Upper lobe of right lung (tissue), 1 donor: ENCODE measurements at places on chromosomes 13 and 19. TPM values are rescaled to one million over a fixed set of nuclear protein-coding genes. Genes with fewer than 3 reads are reported as not detected.

SUPT20H gene
- total RNA-seq = 60.3 TPM

GRCh38 chr13:46210362-46211083 lies 1.2 kb upstream of the LRRC63 start:
- no peaks in the 10 kb centered on the region for H3K36me3 ChIP-seq
- H3K4me3 ChIP-seq = peak overlapping the region; percentile 51
- H3K4me1 ChIP-seq = no peaks in the 10 kb centered on the region
- peak overlapping the region; percentile 51 for H3K27ac ChIP-seq

DNA sequence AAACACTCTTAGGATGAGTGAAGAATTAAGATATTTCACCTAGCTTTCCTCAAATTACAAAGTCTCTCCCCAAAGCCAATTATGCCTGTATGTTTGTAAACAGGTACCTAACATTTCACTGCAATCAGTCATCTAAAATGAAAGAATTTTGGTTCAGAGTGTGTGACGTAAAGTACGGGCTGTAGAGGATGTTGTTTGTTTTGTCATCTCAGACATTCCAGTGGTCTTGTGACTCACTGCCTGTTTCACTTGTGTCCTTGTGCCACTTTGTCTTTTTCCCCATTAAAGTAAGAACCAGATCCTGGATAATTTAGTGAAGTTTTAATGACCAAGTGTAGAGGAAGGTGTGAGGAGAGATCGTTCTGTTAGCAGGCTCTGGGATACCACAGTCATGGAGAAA lies 28.6 kb upstream of the EID2 start:
- H3K36me3 ChIP-seq = no peaks in the 10 kb centered on the region
- peaks cover 12% of the 10 kb centered on the region for H3K27me3 ChIP-seq
- no peak overlapping the region for H3K27ac ChIP-seq
- H3K4me3 ChIP-seq = no peak overlapping the region
- no peak for DNase-seq

PINLYP gene
- 4.7 TPM for total RNA-seq

GRCh38 chr13:97911311-97912138 lies 42.0 kb upstream of the IPO5 start:
- no peak overlapping the region for H3K27ac ChIP-seq
- no peak overlapping the region for H3K4me3 ChIP-seq
- H3K4me1 ChIP-seq = no peaks in the 10 kb centered on the region
- no peaks in the 10 kb centered on the region for H3K27me3 ChIP-seq
- no peaks in the 10 kb centered on the region for H3K36me3 ChIP-seq

- no peaks in the 10 kb centered on the region for H3K36me3 ChIP-seq
- no peak for DNase-seq
- no peak overlapping the region for H3K4me3 ChIP-seq
- H3K4me1 ChIP-seq = no peaks in the 10 kb centered on the region
- no peak overlapping the region for H3K27ac ChIP-seq
These were observed 153.3 kb upstream of the VSTM2B start for GRCh38 chr19:29372461-29372860.

SLC25A41 gene
- not detected for total RNA-seq

DNA sequence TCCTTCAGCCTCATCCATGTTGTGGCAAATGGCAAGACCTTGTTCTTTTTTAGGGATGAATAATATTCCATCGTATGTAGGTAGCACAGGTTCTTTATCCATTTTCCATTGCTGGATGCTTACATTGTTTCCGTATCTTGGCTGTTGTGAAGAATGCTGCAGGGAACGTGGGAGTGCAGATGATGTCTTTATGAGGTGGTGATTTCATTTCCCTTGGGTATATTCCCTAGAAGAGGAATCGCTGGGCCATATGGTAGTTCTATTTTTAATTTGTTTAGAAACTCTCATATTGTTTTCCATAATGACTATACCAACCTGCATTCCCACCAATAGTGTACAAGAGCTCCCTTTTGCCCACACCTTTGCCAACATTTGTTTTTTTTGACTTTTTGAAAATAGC lies 186.3 kb upstream of the TMTC4 start:
- H3K4me3 ChIP-seq = no peak overlapping the region
- H3K4me1 ChIP-seq = no peaks in the 10 kb centered on the region
- H3K27ac ChIP-seq = no peak overlapping the region
- no peaks in the 10 kb centered on the region for H3K27me3 ChIP-seq
- H3K36me3 ChIP-seq = no peaks in the 10 kb centered on the region

- H3K27ac ChIP-seq = no peak overlapping the region
- no peaks in the 10 kb centered on the region for H3K36me3 ChIP-seq
- no peaks in the 10 kb centered on the region for H3K4me1 ChIP-seq
- H3K27me3 ChIP-seq = no peaks in the 10 kb centered on the region
These were observed 205.3 kb downstream of the HS6ST3 start for GRCh38 chr13:96294930-96295881.

MAMSTR gene
- total RNA-seq = 1.2 TPM

ZNF699 gene
- total RNA-seq = 5.3 TPM

GRCh38 chr13:113216254-113217048 lies 7.0 kb downstream of the CUL4A start:
- H3K27me3 ChIP-seq = no peaks in the 10 kb centered on the region
- DNase-seq = peak; percentile 74
- no peak overlapping the region for H3K4me3 ChIP-seq

DNA sequence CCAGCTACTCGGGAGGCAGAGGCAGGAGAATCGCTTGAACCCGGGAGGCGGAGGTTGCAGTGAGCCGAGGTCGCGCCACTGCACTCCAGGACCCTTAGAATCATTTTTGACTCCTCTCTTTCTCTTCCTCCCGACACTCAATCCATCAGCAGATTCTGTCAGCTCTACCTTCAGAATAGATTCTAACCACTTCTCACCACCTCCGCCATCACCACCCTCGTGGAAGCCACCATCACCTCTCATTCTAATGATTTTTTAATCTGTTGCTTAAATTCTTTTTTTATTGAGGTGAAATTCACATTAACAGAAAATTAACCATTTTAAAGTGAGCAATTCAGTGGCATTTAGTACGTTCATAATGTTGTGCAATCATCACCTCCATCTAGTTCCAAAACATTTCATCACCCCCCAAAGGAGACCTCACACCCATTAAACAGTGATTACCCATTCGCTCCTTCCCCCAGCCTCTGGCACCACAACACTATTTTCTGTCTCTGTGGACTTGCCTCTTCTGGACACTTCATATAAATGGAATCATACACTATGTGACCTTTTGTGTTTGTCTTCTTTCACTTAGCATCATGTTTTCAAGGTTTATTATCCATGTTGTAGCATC lies 5.0 kb upstream of the CCDC61 start:
- peaks cover 5% of the 10 kb centered on the region for H3K4me1 ChIP-seq
- H3K27ac ChIP-seq = no peak overlapping the region
- H3K27me3 ChIP-seq = no peaks in the 10 kb centered on the region
- H3K4me3 ChIP-seq = no peak overlapping the region
- no peak for DNase-seq
- no peaks in the 10 kb centered on the region for H3K36me3 ChIP-seq

GRCh38 chr19:55535173-55535964 lies 1.6 kb downstream of the SBK2 start:
- H3K4me3 ChIP-seq = no peak overlapping the region
- H3K4me1 ChIP-seq = no peaks in the 10 kb centered on the region
- no peaks in the 10 kb centered on the region for H3K27me3 ChIP-seq
- no peak overlapping the region for H3K27ac ChIP-seq
- DNase-seq = no peak
- H3K36me3 ChIP-seq = no peaks in the 10 kb centered on the region

- H3K27me3 ChIP-seq = no peaks in the 10 kb centered on the region
- peaks cover 7% of the 10 kb centered on the region for H3K4me1 ChIP-seq
- H3K4me3 ChIP-seq = no peak overlapping the region
- no peak for DNase-seq
- peaks cover 2% of the 10 kb centered on the region for H3K36me3 ChIP-seq
These were observed 37.4 kb downstream of the ZNF787 start for GRCh38 chr19:56083668-56084067.

DNA sequence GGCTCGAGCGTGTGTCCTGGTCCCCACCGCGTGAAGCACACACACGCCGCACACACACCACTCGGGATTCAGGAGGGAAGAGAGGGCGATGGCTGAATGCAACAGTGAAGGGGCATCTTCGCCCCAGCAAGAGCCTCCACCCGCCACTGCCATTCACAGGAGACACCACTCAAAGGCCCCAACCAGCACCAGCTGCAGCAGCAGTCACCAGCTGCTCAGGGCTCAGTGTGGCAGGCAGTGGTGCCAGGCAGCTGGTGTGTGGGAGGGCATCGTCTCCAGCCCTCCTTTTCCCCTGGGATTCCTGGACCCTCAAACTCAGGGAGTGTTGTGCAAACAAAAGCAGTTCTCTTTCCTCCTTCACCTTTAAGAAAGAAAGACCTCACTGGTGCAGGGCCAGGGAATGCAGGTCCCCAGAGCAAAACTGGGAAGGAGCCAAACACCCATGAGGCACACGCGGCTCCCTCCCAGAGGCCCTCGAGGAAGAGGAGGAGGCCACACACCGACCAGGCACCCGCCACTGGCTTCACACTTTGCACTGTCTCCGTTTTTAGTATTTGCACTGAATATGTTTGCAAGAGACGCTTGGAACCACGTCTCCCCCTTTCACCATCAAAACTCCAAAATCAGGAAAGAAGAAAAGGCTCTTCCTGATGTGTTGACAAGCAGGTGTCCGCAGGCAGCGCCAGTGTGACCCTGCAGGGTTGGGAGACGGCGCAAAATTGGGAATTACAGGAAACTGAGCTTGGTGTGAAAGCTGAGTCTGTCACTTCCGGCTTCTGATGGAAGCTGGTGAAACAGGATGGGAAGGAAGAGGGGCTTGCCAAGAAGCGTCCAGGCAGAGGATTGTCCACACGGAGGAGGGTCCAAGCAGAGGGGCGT lies 26.4 kb upstream of the F7 start:
- no peaks in the 10 kb centered on the region for H3K4me1 ChIP-seq
- no peak overlapping the region for H3K4me3 ChIP-seq
- no peaks in the 10 kb centered on the region for H3K36me3 ChIP-seq
- DNase-seq = peak; percentile 31
- H3K27ac ChIP-seq = no peak overlapping the region

DNA sequence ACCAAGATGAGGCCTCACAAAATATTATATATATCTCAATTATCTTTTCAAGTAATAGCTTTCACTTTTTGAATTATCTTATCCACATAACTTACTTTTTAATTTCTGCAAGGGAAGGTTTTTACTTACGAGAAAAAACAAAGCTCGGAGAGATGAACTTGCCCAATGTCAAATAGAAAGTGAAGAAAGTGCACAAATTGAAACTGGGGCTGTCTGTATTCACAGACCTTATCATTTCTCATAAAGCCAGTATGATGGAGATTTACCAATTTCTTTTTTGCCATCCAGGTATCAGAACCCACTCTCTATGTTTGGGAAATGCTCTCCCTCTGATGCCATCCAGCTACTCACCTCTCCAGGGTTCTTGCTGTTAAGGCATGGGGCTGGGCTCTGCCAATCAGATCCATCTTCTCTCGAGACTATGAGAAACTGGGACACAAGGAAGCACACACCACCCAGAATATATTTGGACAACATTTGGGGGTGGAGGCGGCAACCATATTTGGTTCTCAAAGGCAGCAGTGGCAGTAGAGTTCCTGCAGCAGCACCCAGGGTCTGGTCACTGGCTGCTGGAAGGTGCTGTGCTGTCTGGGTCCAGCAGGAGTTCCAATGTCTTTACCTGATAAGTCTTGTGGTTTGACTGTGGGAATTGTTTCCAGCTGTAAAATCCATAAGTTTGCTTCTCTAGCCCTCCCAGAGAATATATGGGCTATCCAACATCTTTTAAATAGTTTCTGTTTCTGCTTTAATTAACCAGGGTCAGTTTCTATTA lies 45.8 kb upstream of the SCEL start:
- H3K27ac ChIP-seq = no peak overlapping the region
- H3K4me3 ChIP-seq = no peak overlapping the region
- H3K36me3 ChIP-seq = no peaks in the 10 kb centered on the region

- no peak for DNase-seq
- H3K27me3 ChIP-seq = peaks cover 7% of the 10 kb centered on the region
These were observed 4.1 kb upstream of the CNN1 start for GRCh38 chr19:11534538-11534937.

KLF1 gene
- not detected for total RNA-seq

DNA sequence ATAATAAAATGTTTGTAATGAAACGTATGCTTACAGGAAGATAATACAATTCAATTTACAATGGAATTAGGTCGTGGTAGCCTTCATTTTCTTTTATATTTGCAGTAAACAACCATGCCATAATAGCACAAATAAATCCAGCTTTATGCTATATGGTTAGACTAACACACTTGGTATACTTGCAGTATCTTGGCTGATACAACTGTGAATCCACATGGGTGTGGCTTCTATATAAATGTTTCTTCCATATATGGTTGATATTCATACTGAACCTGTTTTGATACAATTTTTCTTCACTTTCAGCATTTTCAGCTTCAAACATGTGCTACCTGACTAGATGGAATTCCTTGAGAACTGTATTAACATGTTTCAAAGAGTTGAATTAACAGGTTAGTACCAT lies 20.4 kb upstream of the SPRY2 start:
- no peaks in the 10 kb centered on the region for H3K4me1 ChIP-seq
- H3K27me3 ChIP-seq = no peaks in the 10 kb centered on the region
- no peaks in the 10 kb centered on the region for H3K36me3 ChIP-seq
- DNase-seq = no peak
- H3K27ac ChIP-seq = no peak overlapping the region
- no peak overlapping the region for H3K4me3 ChIP-seq

DNA sequence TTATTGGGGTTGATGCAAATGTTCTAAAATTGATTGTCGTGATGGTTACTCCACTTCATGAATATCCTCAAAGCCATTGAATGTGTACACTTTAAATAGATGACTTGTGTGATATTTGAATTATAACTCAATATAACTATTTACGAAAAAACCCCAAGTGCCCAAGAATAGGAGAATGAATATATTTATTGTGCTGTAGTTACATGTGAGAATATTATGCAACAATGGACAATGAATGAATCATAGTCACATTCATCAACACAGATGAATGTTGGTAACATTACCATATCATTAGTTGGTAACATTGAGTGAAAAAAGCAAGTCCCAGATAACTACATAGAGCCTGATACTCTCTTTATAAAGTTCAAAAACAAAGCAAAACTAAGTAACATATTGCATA lies 127.8 kb upstream of the UBL3 start:
- H3K27me3 ChIP-seq = no peaks in the 10 kb centered on the region
- no peak overlapping the region for H3K27ac ChIP-seq
- no peak overlapping the region for H3K4me3 ChIP-seq
- H3K4me1 ChIP-seq = no peaks in the 10 kb centered on the region
- DNase-seq = no peak

DNA sequence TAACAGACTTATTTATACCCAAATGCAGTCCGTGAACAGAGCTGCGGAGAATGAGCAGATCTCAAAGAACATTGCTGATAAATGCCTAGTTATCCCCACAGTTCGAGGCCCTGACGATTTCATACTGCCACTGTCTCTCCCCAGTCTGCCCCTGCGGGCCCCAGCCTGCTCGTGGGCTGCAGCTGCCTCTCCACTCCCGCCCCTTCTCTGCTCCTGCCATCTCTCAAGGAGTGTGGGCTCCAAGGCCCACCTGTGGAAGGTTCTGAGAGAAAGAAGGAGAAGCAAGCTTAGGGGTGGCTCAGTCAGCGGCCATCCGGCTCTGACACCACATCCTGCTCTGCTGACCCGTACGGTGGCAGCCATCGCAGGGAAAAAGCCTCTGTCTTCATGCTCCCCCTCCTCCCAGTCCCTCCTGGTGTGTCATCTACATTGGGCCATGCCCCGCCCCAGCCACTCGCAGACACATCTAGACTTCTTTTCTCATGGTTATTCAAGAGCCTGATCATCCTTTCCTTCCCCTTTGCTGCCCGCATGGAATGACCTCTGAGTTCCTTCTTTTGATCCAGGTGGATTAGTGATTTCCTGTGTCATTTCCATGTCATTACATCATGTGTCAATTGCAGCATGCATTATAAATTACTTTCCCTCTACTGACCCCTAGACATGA lies 52.0 kb downstream of the EPS15L1 start:
- H3K4me3 ChIP-seq = no peak overlapping the region
- no peak for DNase-seq
- H3K36me3 ChIP-seq = peaks cover 74% of the 10 kb centered on the region
- H3K27me3 ChIP-seq = no peaks in the 10 kb centered on the region
- H3K27ac ChIP-seq = no peak overlapping the region
